ENCODE measurements at places on chromosomes 7 and 10.

- DNase-seq, result no peak
Measured at GRCh38 chr10:43324876-43325275, 46.6 kb upstream of the FXYD4 start.

- DNase-seq, result no peak
Measured at GRCh38 chr7:151984612-151985011, 28.4 kb downstream of the GALNTL5 start.

DNA sequence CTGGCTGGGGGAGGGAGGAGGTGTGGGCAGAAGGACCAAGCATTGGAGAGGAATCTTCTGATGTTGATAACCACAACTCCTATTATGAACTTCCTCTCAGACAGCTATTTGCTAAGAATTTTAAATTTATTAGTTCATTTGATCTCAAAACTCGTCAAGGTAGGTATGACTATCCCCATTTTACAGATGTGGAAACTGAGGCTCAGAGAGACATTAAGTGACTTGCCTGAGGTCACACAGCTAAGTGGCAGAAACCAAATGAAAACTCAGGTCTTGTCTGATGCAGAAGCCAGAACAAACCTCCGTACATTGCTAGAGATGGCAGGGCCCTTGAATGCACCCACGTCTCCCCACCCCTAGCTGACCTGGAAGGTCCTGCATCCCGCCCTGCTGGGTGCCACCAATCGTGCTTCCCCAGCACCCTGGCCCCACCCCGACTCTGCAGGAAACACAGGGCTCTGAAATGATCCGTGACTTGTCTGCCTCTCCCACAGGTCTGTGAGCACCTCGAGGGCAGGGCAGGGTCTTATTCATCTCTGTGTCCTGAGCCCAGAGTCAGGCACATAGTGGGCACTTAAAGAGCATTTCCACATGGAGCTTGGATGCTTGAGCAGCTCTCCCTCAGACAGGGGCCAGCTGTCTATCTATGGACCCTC lies 5.6 kb upstream of the PALD1 start:
- DNase-seq, result no peak

DNA sequence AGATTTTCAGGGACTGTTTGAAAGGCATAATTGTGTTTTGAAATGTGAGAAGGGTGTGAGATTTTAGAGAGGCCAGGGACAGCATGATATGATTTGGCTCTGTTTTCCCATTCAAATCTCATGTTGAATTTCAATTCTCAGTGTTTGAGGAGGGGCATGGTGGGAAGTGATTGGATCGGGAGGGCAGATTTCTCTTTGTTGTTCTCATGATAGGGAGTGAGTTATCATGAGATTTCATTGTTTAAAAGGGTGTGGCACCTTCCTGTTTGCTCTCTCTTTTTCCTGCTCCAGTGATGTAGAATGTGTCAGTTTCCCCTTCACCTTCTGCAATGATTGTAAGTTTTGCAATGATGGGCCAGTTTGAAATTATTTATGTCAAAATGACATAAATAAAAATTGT lies 113.0 kb upstream of the PCDH15 start:
- no peak for DNase-seq

DNA sequence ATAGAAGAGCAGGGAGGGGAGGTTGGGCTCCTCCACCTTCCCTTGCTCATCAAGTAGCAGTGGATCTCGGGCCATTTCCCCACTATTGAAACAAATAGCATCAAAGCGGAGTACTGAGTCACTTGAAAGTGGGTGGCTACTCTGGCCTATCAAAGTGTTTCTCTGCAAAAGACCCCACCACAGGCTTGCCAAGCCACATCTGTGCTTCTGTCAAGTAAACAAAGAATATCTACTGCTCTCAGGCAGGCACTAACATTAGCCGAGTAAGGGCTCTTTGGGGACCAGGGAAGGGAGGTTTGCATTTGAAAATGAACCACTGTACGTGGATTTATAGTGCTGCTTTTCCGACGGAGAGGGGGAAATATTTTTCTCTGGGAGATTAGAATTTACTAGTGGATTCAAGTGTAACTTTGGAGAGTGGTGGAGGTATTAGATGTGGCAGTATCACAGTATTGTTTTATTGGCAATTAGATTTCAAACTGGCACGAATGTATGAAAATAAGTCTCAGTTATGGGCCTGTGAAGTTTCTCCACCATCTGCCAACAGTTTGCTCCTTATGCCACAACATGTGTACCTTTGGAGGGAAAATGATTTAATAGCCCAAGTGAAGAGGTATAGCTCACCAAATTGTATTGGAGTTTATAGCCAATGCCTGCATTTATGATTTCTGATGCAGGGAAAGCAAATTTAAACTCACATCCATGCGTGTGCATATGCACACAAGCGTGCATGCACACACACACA lies 97.5 kb downstream of the RPS24 start:
- no peak for DNase-seq

DNA sequence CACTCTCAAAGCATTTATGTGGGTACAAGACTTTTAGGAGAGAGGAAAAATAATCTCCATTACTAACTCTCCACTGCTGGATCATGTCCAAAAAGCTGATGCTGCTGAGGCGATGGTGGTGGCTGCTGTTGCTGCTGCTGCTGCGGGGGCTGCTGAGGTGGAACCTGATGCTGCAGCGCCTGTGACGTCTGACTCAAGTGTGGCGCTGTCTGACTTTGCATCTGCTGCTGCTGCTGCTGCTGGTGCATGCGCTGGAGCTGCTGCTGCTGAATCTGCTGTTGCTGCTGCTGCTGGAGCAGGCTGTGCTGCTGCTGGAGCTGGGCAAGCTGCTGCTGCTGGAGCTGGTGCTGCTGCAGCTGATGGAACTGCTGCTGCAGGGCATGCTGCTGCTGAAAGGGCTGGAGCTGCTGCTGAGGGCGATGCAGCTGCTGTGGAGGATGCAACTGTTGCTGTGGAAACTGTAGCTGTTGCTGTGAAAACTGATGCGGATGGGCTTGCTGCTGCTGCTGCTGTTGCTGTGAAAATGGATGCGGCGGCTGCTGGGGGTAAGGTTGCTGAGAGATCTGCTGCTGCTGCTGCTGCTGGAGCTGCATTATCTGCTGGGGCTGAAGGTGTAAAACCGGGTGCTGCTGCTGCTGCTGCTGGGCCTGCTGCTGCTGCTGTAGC lies 34.5 kb downstream of the PAXIP1 start:
- no peak for DNase-seq

All from activated CD4-positive, alpha-beta T cell treated with anti-CD3 and anti-CD28 coated beads, Interleukin-2, amount 50 U/mL, for 24 hours (primary cell).